Hematopoietic multipotent progenitor cell treated with erythropoietin and hydrocortisone succinate and interleukin-3 and kit ligand, for 15 days (in vitro differentiated cells): ENCODE measurements at places on chromosomes 5 and 9.

- DNase-seq, result no peak
Observed at GRCh38 chr5:117652036-117652957, 1077.7 kb upstream of the SEMA6A start.

DNA sequence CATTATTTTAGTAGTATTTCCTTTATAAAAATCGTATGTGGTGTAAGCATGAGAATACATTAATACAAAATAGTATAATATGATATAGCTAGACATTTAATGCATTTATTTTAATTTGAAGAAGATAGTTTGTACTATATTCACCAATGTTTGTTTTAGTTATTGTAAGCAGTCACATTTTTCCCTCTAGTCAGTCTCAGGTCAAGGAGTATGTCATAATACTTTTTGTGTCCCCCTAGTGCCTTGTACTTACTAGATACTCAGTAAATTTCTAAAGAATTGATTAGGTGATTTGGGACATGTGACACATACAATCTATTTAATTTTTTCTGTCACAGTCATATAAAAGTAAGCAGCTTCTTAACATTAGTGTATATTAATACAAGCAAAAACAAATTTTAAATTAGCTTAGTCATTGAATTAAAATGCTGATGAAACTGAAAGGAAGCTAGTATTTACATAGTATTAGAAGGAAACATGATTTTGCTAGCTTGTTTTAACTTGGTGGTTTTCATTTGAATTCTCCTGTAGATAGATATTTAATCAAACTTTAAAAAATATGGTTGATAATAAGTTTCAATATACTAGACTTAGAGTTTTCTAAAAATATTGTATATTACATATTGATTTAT, 242.2 kb downstream of the FER start:
- DNase-seq, result no peak

DNA sequence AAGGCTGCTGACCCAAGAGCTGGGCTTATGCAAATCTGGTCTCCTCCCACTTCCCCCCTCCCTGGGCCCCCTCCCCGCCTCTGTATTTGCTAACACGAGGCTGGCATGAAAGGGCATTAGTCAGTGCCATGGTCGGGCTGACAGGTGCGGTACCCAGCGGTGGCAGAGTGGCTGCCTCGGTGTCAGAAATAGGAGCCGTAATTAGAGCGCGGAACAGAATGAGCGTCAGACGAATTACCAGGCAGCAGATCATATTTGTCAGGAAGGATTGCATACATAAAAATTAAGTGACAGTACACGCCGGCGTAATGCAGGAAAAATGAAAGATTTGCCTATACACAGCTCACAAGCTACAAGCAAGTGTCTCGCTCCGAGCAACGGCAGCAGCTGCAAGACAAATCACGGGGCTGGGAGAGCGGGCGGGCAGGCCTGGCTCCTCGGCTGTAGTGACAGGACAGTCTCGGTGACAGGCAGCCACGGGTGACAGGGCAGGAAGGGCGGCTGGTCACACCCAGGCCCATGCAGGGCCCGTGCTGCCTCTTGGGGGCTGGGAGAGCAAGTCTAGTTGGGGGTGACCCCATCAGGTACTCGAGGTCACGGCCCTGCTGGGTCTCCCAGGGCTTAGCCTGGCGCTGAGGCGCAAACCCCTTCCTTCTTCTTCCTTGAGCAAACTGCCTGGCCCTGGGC, 72.4 kb downstream of the NEK6 start:
- DNase-seq, result no peak

- DNase-seq, result no peak
Observed at GRCh38 chr9:132752877-132753592, 82.8 kb downstream of the GTF3C4 start.

DNA sequence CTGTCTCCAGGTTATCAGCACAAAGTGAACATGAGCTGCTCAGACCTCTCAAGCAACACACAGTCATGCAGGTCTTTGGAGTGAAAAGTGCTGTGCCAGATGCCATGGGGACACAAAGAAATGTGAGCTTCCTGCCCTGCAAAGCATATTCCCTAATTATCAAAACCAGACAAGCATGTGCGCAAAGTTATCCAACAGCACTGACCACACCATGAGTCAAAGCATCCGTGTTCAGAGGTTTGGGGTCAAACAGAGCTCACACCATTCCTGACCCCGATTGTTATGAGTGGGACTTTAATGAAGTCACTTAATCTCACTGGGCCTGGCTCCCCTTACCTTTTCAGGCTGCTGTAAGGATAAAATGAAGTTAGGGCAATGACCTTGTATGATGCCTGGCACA, 138.5 kb downstream of the SLIT3 start:
- no peak for DNase-seq

DNA sequence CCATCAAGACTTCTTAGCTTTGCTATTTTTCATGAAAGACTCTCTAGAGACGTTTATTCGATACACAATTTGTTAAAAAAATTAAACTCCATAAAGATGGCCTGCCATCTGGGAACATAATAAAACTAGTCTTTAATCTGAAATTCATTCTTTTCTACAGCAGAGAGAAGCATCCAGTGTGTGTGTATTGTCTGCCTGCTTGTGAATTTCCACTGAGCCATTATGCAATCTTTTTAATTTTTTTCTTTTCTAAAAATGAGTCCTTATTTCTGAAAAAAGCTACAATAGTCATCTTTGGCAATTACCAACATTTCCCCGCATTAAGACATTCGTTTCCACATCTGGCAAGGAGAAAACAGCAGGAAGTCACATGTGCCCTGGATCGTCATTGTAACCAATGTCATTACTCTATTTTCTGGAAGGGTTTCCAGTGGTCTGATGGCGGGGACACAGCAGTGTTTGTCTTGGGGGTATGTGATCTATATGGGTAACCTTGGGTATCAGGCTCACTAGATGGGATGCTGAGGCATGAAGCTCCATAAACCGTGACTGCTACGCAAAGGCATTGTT, 263.1 kb downstream of the MSX2 start:
- DNase-seq, result no peak

- DNase-seq, result no peak
Observed at GRCh38 chr5:150461231-150461630, 11.7 kb upstream of the RPS14 start.

GRCh38 chr5:156128026-156128425, 198.9 kb upstream of the SGCD start:
- DNase-seq, result no peak

GRCh38 chr9:132761602-132762001, 91.3 kb downstream of the GTF3C4 start:
- DNase-seq, result no peak

DNA sequence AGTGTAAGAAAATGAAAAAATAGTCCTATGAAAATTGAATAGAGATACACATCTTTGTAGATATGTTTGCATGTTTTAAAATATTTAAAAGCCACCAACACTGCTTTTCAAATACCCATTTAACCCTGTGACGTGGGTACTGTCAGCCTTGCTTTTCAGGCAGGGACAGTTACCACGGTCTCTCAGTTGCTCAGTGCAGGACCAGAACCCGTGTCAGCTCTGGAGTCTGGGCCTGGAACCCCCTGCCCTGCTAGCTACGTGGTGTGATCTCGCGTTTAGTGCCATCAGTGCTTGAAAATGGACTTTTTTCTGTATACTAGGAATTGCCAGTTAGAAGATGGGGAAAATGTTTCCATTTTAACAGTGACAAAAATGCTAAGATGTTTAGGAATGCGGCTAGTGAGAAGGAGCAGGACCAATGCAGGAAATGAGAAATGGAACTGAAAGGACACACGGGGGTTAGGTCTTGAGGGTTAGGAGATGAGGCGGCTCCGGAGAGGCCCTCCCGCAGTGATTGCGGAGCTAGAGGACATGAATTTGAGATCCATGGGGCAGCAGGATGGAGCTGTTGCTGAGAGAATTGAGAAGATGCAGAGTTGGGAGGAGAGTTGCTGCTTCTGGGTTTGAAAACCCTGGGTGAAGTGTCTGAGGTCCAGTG, 13.7 kb downstream of the RNU6ATAC start:
- DNase-seq, result no peak

DNA sequence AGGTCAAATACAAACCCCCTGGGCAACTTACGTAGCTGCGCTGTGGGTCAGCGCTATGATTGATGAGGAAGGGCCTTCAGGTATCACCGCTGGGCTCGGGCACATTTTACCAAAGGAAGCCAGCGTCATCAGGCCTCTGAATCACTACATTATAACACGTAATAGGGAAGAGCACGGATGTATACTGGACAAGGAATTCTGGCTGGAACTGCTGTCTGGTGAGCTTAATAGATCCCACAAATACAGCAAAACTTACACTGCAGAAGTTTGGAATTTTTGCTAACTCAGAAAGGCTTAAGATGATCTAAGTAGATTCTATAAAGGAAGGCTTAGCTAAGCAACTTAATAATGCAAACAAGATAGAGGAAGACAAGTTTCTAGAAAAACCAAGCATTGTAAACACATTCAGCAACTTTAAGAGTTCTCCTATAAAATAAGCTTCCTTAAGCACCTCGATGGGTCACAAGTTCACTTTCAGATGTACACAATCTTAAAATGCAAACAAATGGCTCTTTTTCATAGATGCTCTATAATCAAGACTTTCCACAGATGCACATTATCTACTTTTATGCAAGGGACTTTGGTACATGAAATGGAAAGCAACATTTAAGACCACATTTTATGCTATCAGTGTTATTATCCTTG, 360.1 kb upstream of the PANK3 start:
- DNase-seq, result no peak

DNA sequence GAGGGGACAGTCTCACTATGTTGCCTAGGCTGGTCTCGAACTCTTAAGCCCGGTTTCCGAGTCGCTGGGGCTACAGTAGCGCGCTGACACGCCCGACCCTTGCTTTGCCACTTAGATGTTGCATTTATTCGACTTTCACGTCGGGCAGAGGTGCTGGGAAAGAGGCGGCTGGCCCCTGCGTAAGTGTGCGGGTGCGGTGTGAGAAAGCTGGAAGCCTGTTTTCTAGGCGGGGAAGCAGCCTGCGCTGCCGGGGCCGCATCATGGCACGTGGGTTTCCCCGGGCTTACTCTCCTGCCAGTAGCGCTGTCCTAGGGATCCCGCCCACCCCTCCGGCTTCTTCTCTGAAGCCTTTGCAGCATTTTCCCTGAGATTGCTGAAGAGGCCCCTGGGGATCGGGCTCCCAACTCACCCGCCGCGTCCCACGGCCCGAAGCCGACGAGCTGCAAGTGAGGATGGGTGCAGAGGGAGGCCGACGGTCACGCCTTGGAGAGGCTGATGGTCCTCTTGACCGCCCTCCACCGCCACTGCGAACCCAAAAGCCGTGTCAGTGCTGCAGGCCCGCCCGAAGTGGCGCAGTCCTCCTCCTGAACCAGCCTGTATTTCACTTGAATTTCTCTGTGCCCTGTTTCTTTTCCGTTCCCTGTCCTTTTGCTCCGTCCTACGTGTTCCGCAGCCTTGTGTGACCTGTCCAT, 5.8 kb upstream of the TRIM41 start:
- DNase-seq, result peak; percentile 30

DNA sequence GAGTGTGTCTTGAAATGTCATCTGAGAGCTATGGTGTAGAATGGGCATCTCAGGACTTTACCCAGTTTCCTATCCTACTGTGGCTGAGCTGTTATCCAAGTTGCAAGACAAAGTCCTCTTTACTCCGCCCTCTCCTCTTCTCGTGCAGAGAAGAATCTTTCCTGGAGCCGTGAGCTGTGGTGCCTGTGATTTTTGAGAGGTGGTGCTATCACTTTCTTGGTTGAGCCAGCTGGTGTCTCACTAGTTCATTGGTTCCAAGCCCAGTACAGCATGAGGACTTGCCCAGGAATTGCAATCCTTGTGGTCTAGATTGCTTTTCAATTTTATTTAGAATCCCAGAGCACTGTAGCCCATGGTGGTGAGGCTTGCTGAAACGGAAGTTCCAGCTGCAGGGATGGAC, 2300.3 kb downstream of the MAT2B start:
- no peak for DNase-seq

DNA sequence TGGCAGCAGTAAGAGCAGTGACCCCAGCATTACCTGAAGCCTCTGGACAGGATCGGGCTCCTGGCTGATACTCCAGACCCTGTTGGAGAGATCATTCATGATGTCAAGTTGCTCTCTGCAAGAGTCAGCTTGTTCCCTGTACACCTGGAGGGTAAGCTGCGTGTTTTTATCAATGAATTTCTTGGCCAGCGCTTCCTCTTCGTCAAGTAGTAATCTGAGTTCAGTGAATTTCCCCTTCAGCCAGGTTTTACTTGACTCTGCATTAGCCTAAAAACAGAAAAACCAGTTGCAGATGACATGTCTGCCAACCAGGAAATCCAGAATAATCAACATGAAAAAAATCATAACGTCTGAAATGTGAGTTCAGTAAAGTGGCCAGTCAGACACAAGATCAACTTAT, 19.1 kb downstream of the TRIM14 start:
- DNase-seq, result no peak

DNA sequence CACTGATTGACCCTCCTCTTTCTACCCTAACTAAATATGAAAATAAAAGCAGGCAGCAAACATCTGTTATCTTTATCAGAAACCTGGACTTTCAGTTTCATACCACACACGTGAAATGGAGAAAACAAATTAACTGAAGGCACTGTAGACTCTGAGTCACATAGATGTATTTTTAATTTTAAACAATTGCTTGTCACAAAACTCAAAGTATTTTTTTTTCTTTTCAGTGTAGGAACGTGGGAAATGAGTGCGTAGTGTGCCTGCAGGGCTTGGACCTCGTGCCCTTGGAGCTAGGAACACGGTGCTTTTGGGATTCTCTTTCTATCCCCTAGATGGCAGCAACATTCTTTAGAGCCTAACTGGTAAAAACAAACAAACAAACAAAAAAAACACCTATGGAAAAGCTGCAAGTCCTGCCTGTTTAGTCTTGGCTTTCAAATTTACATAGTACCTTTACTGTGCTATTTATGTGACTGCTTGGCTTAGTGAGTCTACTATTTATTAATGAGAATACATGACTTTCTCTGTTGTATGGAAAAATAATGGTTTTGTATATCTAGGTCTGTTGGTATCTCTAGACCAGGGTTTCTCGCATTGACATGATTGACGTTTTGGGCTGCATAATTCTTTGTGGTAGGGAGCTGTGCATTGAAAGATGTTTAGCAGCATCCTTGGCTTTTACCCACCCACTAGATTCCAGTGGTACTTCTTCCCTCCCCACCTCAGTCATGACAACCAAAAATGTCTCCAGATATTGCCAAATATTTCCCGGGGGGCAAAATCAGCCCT, 16.8 kb upstream of the ACTBL2 start:
- DNase-seq, result peak; percentile 25

- no peak for DNase-seq
Observed at GRCh38 chr5:138490648-138491283, 25.5 kb downstream of the EGR1 start.

- no peak for DNase-seq
Observed at GRCh38 chr5:172866802-172867748, 33.0 kb downstream of the ERGIC1 start.

DNA sequence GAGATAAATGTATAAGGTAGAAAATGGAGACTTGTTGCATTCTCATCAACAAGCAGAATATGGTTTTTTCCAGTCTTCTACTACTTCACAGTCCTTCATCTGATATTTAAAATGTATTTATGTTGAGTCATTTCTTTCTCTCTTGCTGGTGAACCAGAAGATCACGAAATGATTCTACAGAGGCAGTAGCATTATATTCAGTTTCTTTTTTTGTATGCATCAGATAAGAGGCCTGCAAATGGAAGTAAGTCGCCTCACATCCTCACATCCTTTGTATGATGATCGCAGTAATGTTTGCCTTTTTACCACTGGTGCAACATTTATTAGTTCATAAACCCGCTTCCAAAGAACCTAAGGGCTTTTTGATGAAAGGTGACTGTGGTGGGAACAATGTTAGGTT, 22.1 kb upstream of the IL13 start:
- DNase-seq, result no peak

GRCh38 chr9:100432736-100433135, 5.8 kb downstream of the MSANTD3 start:
- DNase-seq, result no peak

- no peak for DNase-seq
Observed at GRCh38 chr5:135631391-135631790, 52.6 kb upstream of the CXCL14 start.

GRCh38 chr9:120442308-120442995, 137.5 kb downstream of the CDK5RAP2 start:
- no peak for DNase-seq
